ENCODE measurements at places on chromosomes 1 and 21.

DNA sequence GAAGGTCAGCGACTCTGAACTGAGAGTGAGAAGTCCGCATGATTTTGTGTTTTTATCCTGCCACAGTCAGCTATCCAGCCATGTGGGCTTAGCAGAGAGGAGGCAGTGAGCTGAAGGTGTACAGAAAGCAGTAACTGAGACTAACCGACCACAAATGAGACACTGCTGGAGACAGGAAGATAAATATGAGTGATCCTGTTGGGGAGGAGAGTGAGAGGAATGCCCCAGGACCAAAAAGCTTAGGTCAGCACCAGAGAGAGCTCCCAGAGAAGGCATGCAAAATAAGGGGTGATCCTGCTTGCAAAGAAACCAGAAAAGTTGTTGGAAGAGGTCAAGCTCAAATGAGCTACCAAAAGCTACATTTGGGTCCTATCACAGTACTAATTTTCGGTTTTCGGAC, 63.7 kb downstream of the HLCS start:
- DNase-seq: no peak

GRCh38 chr1:227422581-227422980, 104.3 kb upstream of the CDC42BPA start:
- DNase-seq: no peak

DNA sequence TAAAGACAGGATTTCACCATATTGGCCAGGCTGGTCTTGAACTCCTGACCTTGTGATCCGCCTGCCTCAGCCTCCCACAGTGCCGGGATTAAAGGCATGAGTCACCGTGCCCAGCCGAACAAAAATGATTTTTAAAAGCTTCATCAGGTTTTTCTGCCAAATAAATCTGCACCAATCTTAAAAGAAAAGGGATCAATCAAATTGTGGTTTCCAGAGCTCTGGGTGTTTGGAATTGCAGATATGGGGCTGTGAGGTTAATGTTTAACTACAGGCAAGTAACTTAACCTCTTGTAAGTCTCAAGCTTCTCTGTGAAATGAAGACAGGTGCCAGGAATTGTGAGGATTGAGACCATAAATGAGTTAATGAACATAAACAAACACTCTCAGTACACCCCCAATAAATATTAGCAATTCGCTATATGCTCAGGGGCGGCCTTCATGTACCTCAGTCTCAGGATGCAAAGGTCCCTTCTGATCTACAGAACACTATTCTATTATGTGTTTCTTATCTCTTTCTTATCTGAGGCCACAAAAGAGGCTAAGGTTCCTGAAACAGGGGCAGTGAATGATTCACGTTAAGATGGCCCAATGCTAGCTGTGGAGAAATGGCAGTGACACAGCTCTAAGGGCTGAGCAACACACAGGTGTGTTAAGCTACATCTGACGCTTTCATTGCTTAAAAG, 7.1 kb upstream of the GNPAT start:
- DNase-seq: no peak

DNA sequence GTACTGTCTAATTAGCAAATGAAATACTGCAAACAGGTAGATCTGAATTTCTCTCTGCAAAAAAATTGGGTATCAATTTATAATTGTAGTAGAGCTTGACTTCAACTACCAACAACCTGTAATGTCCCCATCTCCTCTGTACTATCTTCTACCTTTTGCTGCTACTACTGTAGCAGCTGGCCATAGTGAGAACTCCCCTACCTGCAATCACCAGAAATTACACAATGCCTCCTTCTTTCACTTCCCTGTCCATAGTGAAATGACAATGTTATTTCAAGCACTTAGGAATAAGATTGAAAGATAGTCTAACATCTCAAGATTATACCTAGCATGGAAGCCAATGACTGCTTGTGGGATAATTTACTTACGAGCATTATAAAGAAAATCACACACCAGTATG, 100.4 kb downstream of the ACBD6 start:
- no peak for DNase-seq

DNA sequence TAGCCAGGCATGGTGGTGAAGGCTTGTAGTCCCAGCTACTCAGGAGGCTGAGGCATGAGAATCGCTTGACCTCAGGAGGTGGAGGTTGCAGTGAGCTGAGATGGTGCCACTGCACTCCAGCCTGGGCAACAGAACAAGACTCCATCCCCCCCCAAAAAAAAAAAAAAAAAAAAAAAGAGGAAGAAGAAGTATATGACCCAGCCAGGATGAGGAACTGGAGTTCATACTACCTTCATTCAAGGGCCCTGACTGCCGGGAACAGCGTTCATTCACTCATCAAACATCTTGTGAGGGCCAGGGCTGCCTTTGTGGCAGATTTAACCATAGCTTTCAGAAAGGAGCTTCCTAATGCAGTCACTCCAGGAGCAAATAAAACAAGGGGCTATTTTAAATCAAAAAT, 127.6 kb downstream of the MRPS6 start:
- no peak for DNase-seq

DNA sequence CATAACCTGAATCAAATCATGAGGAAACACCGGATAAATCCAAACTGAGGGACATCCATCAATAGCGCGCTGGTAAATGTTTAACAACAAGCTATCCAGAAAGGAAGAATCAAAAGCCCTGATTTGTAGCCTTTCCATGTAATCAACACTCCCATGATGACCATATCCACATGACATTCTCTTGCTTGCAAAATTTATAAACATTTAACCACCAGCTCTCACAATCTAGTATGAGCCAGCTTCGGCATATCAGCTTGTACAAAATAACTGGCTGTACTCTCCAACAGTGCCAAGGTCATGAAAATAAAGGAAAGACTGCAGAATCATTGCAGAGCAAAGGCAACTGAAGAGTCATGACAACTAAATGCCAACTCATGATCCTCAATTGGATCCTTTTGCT, 15.7 kb downstream of the HSD11B1 start:
- no peak for DNase-seq

- no peak for DNase-seq
These were observed 187.4 kb downstream of the NUF2 start for GRCh38 chr1:163509114-163509513.

GRCh38 chr1:187641463-187641862, 812.7 kb downstream of the PLA2G4A start:
- DNase-seq: no peak

GRCh38 chr1:193545171-193545570, 358.8 kb upstream of the B3GALT2 start:
- no peak for DNase-seq

DNA sequence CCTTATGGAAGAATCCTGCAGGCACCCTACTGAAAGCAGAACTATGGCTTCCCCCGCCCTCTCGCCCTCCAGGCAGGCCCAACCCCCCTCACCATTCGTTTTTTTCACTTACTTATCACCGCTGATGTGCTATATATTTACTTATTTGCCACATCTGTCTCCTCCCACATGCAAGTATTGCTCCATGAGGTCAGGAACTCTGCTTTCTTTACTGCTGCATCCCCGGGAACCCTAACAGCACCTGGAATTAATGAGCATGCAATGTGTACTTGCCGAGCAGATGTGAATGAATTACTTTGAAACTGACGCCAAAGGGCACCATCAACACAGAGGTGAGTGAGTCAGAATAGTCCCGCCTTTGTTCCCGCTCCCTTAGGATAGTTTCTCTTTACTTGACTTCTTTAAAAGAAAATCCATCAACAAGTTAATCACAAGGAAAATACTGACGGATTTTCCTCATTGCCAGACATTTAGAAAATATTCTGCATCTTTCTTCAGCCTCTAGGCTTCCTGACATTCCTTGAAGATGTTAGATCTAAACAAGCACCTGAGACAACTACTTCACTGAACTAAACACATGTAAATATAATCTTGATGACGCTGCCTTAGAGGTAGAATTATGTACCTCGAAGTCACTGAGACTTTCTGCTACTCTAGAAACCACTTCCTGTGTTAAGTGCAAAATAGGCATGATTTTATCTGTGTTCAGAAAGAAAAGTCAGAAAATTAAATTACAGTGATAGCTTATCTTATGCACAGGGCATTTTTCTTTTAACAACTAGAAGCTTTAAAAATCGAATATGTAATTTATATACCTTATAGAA, 17.5 kb upstream of the RAB4A start:
- DNase-seq: no peak

GRCh38 chr1:39988618-39989343, 33.8 kb downstream of the MFSD2A start:
- no peak for DNase-seq
